Stimulated activated CD4-positive, alpha-beta T cell treated with anti-CD3 and anti-CD28 coated beads, Interleukin-4, amount 100 ng/mL, for 48 hours (primary cell): ENCODE measurements at places on chromosomes 12 and 14.

DNA sequence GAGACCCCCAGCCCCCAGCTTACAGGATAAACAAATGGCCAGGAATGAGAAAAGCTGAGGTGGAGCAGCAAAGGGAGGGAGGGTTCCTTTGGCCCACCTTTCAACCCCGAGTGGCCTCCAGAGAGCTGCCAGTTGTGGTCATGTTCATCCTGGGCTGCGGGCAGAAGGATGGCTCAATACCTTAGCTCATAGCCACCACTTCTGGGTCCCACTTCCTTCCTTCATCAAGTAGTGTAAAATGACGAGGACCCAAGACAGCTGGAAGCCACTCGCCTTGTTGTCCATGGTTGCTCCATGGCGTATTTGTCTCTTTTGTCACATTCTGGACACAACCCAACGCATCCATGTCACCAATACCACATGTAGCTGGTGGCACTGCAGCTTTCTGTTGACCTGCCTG, 24.2 kb downstream of the CRACR2A start:
- DNase-seq: no peak

DNA sequence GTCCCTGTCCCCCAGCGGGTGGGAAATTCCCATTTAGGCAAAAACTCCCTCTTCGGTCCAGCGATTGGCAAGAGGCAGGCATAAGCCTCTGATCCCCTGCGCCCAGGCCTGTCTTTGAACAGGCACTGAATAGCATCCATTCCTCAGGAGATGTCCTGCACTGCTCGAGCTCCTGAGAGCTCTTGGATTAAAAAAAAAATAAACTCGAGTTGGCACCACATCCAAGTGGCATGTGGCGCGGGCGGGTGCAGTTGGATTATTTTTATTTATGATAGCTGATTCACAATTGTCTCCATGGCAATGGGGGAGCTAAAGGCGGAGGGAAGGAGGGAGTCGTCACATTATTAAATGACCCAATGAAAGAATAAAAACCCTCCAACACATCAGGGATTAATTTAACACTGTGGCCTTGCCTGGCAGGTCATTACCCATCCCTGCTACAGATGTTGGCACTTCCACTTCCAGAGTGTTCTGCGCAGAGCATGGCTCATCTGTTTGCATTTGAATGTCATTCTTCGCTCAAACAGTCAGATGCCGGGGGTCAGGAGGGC, 207.2 kb downstream of the AACS start:
- no peak for DNase-seq

GRCh38 chr12:101459642-101460346, 15.3 kb upstream of the SPIC start:
- DNase-seq: no peak

DNA sequence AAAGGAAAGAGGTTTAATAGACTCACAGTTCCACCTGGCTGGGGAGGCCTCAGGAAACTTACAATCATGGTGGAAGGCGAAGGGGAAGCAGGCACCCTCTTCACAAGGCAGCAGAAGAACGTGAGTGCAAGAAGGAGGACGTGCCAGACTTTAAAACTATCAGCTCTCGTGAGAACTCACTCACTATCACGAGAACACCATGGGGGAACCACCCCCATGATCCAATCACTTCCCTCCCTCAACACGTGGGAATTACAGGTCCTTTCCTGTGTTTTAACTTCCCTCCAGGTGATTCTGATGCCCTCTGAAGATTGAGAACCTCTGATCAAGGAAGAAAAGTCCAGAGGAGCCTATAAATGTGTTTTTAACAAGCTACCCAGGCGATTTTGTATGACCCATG, 358.7 kb downstream of the MED13L start:
- no peak for DNase-seq
